ENCODE measurements at places on chromosomes 7 and 10. TPM values are rescaled to one million over a fixed set of nuclear protein-coding genes. Genes with fewer than 3 reads are reported as not detected.
A peak's percentile ranks its signal among the peaks of the same experiment; 100 is the strongest.

DNA sequence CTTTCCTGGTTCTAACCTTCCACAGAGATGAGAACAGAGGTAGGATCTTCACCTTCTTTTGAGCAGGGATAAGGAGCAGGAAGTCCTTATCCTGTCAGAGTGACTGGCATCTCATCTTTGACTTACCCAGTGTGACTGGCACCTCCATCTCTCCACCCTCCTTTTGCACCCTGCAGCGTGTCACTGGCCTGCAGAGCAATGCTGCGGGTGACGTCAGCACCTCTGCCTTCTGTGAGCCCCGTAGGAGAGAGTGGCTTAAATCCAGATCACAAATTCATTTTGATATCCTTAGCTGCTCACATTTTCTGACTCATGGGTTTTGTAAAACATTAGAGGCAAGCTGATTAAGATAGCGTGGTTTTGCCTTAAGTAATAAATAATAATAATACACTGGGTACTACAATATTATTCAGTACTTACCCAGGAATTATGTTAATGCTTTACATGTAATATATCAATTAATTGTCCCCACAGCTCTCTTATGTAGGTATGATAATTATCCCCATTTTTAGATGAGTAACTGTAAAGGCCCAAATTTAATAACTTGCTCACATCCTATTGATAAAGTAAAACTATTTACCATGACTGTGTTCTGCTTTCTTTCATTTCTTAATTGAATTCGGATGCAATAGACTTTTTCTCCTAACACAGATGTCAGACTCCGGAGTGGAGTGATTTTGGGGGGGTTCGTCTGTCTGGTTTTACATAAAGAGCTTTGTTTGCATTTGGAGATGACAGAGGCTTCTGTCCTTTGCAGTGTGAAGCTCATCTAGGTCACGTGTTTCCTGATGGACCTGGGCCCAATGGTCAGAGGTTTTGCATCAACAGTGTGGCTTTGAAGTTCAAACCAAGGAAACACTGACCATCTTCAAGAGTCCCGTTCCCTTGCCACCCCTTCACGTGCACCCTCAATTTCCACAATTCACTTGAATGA, 24.9 kb downstream of the MSRB2 start:
- no peak for DNase-seq

GRCh38 chr10:32318476-32318896, 28.5 kb downstream of the EPC1 start:
- DNase-seq: no peak

DNA sequence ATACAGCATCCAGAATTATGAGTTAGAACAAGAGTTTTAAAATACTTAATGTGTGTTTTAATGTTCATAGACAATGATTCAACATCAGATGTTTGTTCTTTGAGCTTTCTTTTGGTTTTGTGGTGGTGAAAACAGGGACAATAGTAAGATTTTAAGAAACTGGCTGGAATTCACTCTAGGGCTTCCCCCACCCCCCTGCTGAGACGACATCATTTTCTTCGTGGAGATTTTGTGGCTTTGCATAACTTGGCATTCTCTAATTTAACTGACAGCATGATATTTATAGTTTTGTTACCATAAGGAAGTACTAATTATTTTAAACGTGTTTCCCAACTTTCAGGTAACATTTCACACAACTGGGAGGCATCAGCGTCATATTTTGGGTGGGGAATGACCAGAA, 184.1 kb downstream of the BICC1 start:
- DNase-seq: no peak

The AIFM2 gene
- 14.8 TPM for polyA plus RNA-seq

DNA sequence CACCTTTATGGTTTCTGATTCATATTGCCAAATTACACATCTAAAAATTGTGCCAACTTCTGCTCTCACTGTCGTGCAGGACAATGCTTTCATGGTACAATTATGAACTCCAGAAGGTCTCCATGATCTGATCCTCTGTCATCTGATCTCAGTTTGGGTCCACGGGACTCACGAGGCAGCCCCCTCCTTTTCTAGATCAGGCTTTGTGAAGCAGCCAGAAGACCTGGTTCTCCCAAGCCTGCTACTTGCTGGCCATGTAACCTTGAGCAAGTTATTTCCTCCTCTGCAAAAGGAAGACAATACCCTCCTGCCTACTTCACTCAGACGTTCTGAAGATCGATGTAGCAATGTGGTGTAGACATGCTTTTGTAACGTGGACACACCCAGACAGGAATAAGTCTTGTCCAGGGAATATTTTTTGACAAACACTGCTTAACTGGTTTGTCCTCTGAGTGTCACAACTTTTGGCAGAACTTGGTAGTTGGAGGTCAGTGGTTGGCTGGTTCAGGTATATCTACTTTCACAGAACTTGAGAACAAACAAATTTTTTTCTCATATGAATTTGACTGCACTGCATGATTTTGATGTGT, 19.6 kb downstream of the CALML3 start:
- no peak for DNase-seq

The DPYSL4 gene
- not detected for polyA plus RNA-seq

The LRRTM3 gene
- not detected for polyA plus RNA-seq

GRCh38 chr7:107592361-107593024, 12.4 kb downstream of the BCAP29 start:
- DNase-seq: no peak

DNA sequence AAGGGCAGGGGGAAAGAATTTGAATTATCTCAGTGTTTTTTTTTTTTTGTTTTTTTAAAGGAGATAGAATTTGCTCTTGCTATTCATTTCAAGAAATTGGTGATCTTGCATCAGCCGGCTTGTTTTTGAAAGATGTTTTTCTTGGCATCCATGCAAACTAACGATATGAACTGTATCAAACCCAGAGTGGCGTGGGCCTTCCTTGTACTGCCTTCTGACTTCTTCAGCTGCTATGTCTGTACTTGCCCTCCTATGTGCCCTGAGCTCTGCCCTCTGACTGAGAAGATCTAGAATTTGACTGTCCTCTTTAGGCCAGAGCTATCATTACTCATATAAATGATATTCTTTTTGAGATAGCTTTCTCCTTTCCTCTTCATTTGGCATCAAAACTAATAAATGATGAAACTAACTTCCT, 183.1 kb downstream of the EXOC4 start:
- peak; percentile 28 for DNase-seq

- DNase-seq: no peak
These were observed 41.3 kb upstream of the TRIL start for GRCh38 chr7:28999427-28999826.

DNA sequence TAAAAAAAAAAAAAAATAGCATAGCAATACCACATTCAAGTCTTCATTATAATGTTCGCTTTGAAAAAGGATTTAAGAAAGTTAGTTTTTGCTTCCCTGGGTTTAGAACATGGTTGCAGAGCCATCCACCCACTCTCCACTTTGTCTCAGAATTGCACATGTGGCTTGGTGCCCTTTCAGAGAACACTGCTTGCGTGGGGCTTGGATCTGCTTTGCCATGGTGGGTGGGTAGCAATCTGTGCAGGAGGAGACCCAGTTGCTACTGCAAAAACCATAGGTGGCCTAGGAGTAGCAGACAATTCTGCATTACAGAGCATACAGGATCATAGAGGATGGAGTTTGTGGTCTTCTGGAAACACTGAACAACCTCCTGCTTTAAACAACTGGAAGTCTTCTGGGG, 421.4 kb upstream of the CELF2 start:
- DNase-seq: no peak

The CPN1 gene
- polyA plus RNA-seq: 0.43 TPM

Data from kidney (tissue), 22 donors.